ENCODE measurements at places on chromosomes 16 and 17.

- no peak for DNase-seq
Measured at GRCh38 chr16:79370736-79371135, 229.8 kb downstream of the MAF start.

DNA sequence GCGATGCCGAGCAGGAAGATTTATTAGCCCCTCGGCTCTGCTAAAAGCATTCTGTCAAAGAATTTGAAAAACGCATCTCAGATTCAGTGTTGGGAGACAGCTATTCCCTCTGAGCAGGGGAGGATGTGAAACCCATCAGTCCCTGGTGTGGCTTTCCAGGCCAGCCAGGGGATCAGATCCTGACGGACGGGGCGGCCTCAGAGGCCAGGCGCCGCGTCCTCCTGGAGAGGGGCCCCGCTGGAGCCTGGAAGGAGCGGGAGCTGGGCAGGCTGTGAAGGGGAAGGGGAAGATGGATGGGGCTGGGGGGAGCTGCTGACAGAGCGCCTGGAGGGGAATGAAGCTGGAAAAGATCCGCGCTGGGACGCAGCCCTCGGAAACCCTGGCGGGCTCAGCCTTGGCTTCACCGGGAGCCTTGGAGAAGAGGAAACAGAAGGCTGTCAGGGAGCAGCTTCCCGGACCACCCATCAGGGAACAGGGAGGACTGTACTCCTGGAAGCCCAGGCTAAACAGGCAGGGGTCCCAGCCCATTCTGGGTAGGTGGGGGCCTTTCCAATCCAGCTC, 358.0 kb downstream of the C16orf95 start:
- no peak for DNase-seq

GRCh38 chr17:17852930-17853329, 16.1 kb upstream of the SREBF1 start:
- no peak for DNase-seq

- DNase-seq = no peak
Measured at GRCh38 chr17:48259694-48260291, 152.2 kb downstream of the SNX11 start.

DNA sequence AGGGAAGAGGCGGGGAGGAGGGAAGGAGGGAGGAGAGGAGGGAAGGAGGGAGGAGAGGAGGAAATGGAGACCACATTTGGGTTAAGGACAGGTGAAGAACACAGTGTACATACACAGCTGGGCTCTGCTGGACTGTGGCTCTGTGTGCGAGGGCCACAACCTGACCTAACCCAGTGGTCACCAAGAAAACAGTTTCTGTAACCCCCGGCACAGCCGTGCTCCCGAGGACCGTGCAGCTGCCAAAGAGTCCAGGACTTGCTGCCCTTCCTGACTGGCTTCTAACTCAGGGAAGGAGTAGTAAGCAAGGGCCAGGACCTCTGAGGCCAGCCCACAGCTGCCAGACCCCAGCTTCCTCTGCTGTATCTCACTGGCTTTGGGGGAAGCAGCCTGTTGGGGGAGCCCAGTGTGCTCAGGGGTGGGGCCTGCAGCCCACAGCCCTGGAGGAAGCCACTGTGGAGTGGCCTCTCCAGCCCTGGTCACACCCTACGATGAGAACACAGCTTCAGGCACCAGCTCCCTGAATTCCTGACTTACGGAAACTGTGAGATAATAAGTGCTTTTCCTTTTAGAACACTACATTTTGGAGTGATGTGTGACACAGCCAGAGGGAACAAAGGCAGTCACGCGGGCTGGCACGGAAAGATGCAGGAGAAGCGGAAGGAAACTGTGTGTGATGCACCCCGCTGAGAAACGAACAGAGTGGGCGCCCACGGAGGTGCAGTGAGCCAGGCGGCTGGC, 32.3 kb downstream of the SLC7A5 start:
- DNase-seq = no peak

GRCh38 chr17:65072660-65073071, 16.1 kb upstream of the GNA13 start:
- DNase-seq = no peak

DNA sequence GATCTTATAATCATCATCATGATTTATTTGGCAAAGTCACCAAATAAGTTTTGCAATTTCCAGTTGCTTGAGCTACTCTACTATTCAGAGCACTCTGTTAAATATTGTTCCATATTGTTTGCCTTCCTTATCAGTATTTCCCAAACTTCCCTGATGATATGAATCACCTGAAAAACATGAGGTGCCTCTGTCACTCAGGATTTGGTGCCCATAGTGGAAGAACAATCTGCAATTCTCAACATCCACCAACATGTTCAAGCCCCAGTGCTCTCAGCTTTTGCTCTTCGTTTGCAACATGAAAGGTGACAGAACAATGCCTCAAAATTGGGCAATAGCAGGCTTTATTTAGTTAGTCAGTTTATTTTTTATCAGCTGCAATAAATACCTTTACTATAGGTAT, 28.6 kb upstream of the WSB1 start:
- no peak for DNase-seq

DNA sequence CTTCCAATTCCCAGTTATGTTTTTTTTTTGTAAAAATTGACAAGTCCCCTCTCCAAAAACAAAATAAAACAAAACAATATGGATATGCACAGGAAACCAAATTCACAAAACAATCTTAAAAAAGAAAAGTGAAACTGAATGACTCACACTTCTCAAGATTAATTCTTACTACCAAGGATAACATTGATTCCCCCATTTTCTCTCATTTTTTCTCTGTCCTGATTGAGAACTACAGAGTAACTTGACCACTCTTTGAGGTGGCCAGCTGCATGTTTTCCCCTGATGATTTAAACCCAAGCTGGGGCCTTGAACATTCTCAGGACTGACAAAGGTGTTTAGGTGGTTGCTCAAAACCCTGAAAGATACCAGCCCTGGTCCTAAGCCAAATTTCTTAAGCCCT, 149.0 kb downstream of the AHSP start:
- DNase-seq = no peak
